ENCODE measurements at places on chromosomes 13 and 19. TPM values are rescaled to one million over a fixed set of nuclear protein-coding genes. Genes with fewer than 3 reads are reported as not detected.

The VSTM2B gene
- polyA plus RNA-seq = not detected

DNA sequence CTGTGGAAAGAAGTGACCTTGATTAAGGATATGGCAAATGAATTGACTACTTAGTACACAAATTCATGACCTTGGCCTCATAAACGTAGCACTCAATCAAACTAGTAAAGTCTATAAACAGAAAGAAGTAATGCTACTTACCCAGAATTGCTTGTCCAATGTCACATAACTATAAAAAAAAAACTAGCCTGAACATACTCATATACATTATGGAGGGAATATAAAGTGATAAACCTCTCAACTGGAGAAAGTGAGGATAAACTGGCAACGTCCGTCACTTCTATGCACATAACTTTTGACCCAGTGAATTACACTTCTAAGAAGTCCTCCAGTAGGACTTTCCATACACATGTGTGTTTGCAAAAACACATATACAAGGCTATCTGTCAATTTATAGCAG, 7.7 kb upstream of the SERP2 start:
- DNase-seq = no peak

DNA sequence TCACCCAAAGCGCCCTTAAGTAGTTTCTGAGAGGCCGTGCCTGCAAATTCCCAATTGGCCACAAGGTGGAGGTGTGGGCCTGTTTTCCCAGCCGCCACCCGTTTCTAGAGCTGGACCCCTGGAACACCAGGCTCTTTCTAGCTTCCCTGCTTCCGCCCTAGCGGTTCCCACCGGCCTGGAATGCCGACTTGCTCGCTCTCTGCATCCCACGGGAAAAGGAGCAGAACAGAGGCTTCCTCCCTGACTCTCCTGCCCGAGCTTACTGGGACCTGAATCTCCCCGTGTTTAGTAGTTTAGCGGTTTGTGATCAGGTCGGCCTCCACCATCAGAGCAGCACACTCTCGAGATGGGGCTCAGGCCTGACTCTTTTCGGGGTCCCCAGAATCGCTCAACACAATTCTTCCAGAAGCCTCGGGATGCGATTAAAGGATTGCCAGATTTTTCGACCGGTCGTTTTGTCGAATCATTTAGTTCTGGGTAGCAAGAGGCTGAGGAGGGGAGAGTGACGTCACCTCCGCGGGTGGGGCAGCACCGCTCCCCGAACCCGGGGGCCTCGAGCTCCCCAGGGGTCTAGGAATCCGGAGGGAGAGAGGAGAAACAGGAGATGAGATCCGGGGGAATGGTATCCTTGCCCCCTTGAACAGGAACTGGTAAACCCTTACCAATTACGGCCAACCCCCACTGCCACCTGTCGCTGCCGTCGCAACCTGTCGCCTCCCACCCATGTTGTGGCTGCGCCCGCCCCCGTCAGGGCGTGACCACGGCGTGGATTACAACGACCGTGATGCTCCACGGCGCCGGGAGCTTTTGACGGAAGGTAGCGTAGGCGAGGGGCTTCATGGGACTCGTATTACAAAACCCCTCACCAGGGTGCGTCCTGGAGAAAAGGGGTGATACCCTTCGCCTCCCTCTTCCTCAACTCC, 8.0 kb downstream of the NAPSA start:
- peak; percentile 90 for DNase-seq

DNA sequence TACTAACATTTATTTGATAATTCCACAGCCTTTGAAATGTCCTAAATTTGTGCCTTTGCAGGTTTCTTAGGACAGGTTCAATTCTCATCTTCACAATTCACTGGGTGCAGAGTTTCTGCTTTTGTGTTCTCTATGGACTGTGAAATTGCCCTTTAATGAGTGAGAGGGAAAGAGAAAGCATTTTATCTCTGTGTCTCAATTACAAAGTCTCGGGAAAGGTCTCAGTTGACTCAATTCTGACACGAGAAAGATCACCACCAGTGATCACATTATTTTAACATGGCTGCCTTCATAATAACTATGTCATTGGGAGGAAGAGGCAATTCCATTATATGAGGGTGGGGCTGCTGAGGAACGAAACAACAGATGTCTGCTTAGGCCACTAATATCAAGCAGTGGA, 26.2 kb upstream of the LRCH1 start:
- no peak for DNase-seq

GRCh38 chr13:95708391-95708774, 31.4 kb downstream of the DNAJC3 start:
- no peak for DNase-seq

GRCh38 chr13:31053896-31054295, 107.8 kb downstream of the HSPH1 start:
- no peak for DNase-seq

GRCh38 chr19:31906111-31906871, 439.1 kb upstream of the ZNF507 start:
- DNase-seq = no peak

GRCh38 chr19:48926909-48927308, 6.6 kb upstream of the DHDH start:
- DNase-seq = peak; percentile 4

DNA sequence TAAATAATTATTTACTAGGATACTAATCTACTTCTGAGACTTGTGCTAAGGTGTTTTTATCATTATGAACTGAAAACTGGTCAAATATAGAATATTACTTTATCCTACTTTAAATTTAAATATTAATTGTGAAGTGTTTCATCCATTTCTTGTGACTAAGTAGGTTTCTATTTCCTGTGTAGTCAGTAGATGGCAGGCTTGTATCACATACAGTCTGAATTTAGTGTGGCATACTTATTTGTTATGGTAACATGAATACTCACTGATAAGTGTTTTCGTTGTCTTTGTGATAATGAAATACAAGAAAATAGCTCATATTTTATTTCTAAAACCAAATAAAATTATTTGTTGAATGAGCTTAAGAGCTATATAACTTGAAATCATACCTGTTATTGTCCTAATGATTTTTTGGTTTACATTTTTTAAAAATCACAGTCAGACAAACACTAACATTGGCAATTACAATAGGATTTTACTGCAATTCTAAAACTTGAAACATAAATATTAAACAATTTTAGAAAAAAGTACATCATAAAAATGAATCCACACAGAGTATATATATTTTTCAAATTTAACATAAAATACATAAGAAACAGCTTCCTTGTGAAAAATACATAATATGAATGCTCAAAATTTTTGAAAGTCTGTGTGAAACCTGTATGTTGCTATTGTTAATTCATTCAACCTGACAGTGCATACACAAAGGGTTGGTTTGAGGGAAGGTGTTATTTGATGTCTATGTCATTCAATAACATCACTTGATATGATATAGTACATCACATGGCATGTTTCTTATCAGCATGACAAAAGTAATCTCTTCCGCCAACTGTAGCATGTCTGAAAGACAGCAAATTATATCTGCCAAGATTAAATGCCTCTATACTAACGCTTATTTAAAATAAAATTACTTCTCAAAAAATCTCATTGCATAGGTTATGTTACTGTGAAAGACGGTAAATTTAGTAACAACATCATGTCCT, 904.8 kb upstream of the PCDH20 start:
- DNase-seq = no peak

GRCh38 chr19:45770192-45771101, 1.4 kb upstream of the SIX5 start:
- peak; percentile 96 for DNase-seq

The ADGRE3 gene
- not detected for polyA plus RNA-seq

DNA sequence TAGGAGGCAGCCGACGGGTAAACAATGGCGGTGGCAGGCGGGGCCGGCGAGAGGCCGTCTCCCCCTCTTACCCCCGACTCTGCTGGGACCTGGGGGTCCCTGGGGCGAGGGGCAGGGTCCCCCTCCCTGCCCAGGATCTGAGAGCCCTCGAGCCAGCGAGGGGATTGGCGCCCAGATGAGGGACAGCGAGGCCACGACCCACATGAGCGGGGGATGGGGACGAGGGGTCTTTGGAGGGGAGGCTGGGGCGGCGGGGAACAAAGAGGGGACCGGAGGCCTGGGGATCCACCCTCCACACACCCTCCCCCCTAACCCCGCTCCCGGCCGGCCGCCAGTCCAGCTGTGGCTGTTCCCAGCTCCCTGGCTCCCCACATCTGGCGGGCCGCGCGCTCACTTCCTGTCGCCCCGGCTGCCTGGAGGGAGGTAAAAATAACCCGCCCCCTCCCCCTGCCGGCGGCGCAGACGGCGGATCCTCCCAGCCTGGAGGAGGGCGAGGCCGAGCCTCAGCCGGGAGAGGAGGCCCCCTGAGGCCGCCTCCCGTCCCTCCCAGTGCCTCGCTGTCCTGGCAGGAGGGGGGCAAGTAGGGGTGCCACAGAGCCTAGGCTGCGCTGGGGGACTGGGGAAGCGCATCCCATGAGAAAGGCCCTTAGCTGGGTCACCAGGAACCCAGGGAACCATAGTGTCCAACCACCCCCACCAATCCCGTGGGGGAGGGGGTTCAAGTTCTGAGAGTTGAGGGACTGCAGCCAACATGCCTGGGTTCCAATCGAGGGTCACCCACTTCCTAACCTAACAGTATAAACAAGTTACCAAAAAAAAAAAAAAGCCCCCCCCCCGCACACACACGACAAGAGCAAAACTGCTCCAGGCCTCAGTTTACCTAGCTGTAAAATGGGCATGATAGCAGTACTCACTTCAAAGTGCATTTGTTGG, 29.3 kb upstream of the NANOS3 start:
- DNase-seq = peak; percentile 82

- peak; percentile 93 for DNase-seq
Measured at GRCh38 chr13:45119991-45120864, at the start of gene GTF2F2. Gene GTF2F2, plus strand, starts transcription at chr13:45120510. Its CDS starts 146 bp downstream, at chr13:45120656.

DNA sequence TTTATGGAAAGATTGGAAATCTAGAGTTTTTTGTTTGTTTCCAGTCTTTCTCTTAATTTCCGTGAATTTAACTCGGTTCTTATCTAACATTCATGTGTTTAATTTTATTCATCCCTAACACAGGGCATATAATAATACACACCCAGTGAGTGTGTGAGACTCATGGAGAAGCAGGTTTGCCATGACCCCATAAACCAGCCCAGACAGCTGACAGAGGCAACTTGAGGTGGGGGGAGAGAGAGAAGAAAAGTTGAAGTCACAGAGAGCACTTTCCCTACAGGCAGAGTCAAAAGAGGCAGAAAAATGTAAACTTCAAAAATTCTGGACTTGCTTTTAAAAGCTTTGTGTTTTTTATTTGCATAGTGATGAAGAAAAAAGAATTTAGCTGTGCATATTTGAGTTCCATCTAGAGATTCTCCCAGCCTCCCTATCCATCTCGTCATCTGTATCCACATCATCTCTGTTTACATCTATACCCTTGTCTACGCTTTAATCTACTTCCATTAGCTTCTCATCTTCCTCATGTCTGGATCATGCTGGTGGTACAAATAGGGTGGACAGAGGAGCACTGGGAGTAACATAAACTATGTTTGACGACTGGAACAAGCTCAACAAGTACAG, 60.2 kb downstream of the THSD1 start:
- no peak for DNase-seq

DNA sequence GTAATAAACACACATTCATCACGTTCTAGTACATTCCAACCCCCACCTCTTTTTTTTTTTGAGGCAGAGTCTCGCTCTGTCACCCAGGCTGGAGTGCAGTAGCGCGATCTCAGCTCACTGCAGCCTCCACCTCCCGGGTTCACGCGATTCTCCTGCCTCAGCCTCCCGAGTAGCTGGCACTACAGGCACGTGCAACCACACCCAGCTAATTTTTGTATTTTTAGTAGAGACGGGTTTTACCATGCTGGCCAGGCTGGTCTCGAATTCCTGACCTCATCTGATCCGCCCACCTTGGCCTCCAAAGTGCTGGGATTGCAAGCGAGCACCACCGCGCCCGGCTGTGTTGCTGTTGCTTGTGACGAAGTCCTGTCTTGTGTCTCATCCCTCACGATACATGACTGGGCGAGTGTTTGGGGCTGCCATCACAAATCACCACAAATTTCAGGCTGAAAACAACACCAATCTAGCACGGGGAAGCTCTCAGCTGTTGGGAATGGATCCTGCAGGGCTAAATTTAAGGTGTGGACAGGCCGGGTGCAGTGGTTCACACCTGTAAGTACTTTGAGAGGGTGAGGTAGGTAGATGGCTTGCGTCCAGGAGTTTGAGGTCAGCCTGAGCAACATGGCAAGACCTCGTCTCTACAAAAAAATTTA, 15.7 kb downstream of the MOB3A start:
- DNase-seq = no peak

DNA sequence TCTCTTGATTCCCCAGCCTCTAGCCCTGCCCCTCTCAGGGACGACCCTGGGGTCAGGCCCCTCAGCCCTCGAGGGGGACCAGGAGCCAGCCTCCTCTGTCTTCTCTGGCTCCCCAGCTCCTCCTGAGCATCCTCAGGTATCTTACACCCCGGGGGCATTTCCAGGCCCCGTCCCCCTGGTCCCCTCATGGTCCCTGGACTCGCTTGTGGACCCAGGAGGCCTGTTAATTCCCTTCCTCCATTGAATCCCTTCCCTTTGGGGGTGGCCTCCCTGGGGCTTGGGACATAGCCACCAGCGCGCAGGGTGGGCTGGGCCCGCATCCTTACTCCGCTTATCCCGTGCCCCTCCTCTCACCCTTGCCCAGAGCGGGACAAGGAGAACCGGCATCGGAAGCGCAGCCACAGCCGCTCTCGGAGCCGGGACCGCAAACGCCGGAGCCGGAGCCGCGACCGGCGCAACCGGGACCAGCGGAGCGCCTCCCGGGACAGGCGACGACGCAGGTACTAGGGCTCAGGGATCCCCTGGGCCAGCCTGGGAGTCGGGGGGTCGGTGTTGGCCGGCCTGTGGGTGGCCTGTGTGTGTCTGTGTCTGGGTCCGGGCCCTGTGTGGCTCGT, 4.1 kb downstream of the U2AF2 start:
- no peak for DNase-seq

DNA sequence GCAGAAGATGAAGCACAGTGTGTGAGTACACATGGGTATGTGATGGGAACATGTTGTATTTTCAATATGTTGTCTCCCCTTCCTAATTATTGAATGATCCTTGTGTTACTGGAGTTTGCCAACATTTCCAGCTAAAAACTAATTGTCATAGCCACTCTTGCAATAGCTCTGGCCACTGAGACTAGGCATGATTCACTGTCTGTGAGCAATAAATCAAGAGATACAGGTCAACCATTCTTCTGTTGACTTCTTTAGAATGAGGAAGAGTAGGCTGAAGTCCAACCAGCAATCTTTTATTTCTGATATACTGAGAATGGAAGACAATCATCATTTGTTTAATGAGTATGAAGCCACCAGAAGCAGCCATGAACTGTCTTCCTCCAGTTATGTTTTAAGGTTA, 413.9 kb downstream of the SLITRK5 start:
- DNase-seq = no peak

DNA sequence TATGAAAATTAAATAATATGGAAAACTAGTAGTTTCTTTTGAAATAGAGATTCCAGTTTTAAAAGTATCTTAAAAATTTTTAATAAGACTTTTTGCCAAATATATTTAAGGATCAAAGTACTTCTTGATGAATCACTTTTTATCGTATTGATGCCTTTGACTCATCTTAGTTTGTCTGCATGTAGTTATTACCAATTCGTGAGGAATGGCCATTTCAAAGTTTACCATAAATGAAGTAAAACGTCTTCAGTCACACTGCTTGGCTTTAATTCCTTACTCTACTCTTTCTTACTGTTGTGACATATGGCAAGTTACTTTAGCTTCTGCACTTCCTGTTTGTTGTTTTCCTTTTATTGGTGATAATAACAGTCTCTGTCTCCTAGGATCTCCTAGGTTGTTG, 38.3 kb downstream of the NDFIP2 start:
- no peak for DNase-seq
